ENCODE measurements at places on chromosomes 4 and X. TPM values are rescaled to one million over a fixed set of nuclear protein-coding genes. Genes with fewer than 3 reads are reported as not detected.

Gene GRIA3
- not detected for total RNA-seq

Gene PDZD11
- 111 TPM for total RNA-seq

Gene PDE6B
- total RNA-seq: not detected

Gene CXCL1
- total RNA-seq: 81.3 TPM

Gene TREX2
- total RNA-seq: 0.40 TPM

Gene ADGRG2
- not detected for total RNA-seq

Gene GIMD1
- total RNA-seq: not detected

Gene TCEANC
- total RNA-seq: 5.4 TPM

Gene RAB9B
- 1.4 TPM for total RNA-seq

Gene DGKK
- total RNA-seq: not detected

Gene CITED1
- total RNA-seq: 29.4 TPM

Gene DCHS2
- total RNA-seq: not detected

Gene GRK4
- total RNA-seq: 3.2 TPM

Gene MTMR8
- 1.6 TPM for total RNA-seq

Gene MAML3
- total RNA-seq: 2.9 TPM

Gene LRIT3
- total RNA-seq: not detected

Gene FAM114A1
- 38.6 TPM for total RNA-seq

Gene MMGT1
- 28.2 TPM for total RNA-seq

Gene POLN
- 0.85 TPM for total RNA-seq

Gene HSFX4
- not detected for total RNA-seq

Gene APELA
- not detected for total RNA-seq

Gene GPR82
- total RNA-seq: not detected

Gene TBX22
- total RNA-seq: not detected

Data from SK-MEL-5 (cell line).